Airway epithelial cell (primary cell): ENCODE measurements at places on chromosomes 12 and 14. TPM values are rescaled to one million over a fixed set of nuclear protein-coding genes. Genes with fewer than 3 reads are reported as not detected.

Gene IL31
- total RNA-seq: not detected in 2 replicates

Gene CD4
- total RNA-seq: 0.21 and 0.23 TPM in 2 replicates

Gene PRH2
- total RNA-seq: not detected in 2 replicates

Gene RAD9B
- 0.49 TPM in 1 of 2 replicates, not detected in the other for total RNA-seq

Gene HAL
- under 0.01 TPM in 1 of 2 replicates, not detected in the other for total RNA-seq

Gene FLVCR2
- 1.8 and 2.2 TPM in 2 replicates for total RNA-seq

Gene JPH4
- total RNA-seq: not detected in 2 replicates

Gene MYF5
- total RNA-seq: not detected in 2 replicates

Gene NTS
- total RNA-seq: not detected in 2 replicates

Gene HHIPL1
- 0.37 and 0.42 TPM in 2 replicates for total RNA-seq

Gene CCND2
- 147 and 200 TPM in 2 replicates for total RNA-seq

Gene APPL2
- total RNA-seq: 17.1 and 45.8 TPM in 2 replicates

Gene MUCL1
- total RNA-seq: 4.7 TPM in 1 of 2 replicates, not detected in the other

Gene GLT8D2
- 1.5 and 1.6 TPM in 2 replicates for total RNA-seq

Gene CLEC2B
- total RNA-seq: 0.23 and 0.63 TPM in 2 replicates

Gene BATF
- 2.1 and 7.3 TPM in 2 replicates for total RNA-seq

Gene TBK1
- 10.0 and 16.3 TPM in 2 replicates for total RNA-seq

Gene MOAP1
- 11.8 and 12.6 TPM in 2 replicates for total RNA-seq

Gene HCAR3
- total RNA-seq: 0.70 and 2.0 TPM in 2 replicates
